ENCODE measurements at places on chromosomes 5 and 9.

GRCh38 chr5:80041527-80041926, 6.4 kb downstream of the THBS4 start:
- no peak for DNase-seq

GRCh38 chr9:137286975-137287383, 9.5 kb downstream of the TOR4A start:
- no peak for DNase-seq

DNA sequence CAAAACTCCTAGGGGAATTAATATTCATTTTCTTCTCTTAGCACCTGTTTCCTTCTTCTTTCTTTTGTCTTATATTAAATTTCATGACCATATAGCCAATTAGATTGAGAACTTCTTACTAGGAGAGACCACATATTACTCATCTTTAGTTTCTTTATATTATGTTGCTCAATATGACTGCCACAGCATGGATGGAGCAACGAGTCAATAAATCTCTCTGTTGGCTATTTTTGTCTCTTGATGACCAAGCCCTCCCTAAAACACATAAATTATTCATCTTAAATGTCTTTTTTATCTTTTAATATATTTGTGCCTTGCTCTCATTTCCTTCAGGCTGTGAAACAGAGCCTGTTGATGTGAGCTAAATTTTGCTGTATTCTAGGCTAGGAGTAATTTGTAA, 123.0 kb downstream of the ADAMTSL1 start:
- no peak for DNase-seq

GRCh38 chr5:96338091-96338490, 95.0 kb downstream of the PCSK1 start:
- no peak for DNase-seq

DNA sequence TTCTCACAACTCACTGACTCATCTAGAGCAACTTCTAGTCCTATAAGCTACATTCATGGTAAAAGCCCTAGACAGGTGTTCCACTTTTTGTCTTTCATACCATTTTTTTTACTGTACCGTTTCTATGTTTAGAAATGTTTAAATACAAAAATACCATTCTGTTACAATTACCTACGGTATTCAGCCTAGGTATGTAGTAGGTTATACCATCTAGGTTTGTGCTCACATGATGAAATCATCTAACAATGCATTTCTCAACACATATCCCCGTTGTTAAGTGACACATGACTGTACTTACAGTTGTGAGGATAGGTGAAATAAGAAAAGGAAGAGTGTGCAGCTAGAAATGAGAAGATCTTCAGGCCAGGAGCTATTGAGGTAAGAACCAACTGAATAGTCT, 6.2 kb downstream of the CENPK start:
- DNase-seq: no peak

- peak; percentile 32 for DNase-seq
Observed at GRCh38 chr9:101566904-101567724, 27.7 kb downstream of the PPP3R2 start.

DNA sequence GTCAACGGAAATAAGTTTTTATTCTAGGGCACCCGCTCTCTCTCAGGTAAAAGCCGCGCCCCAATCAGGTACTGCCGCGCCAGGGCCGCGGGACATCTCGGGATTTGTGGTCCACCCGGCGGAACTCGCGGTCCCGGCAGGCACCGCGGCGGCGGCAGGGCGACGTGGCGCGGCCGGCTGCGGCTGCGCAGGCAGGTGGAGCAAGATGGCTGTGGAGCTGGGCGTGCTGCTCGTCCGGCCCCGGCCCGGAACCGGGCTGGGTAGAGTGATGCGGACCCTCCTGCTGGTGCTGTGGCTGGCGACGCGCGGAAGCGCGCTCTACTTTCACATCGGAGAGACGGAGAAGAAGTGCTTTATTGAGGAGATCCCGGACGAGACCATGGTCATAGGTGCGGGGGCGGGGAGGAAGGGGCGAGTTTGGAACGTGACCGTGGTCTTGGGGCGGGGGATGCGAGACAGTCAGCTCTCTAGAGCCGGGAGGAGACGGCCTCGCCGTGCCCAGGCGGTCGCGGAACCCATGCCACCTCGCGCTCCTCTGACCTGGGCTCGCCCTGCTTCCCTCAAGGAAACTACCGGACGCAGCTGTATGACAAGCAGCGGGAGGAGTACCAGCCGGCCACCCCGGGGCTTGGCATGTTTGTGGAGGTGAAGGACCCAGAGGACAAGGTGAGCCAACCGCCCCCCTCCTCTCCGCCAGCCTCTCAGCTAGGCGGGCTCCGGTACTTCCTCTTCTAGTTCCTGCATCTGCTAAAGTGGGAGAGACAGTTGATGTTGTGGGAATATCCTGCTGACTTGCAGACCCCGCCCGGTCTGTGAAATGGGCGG, at the start of gene TMED9:
Gene TMED9 (plus strand): TSS at position 194 of the 825 bp plus-strand sequence. CDS start 12 bp downstream, at position 206.
- peak; percentile 88 for DNase-seq

- no peak for DNase-seq
Observed at GRCh38 chr9:113989017-113989713, 88.9 kb downstream of the AMBP start.

DNA sequence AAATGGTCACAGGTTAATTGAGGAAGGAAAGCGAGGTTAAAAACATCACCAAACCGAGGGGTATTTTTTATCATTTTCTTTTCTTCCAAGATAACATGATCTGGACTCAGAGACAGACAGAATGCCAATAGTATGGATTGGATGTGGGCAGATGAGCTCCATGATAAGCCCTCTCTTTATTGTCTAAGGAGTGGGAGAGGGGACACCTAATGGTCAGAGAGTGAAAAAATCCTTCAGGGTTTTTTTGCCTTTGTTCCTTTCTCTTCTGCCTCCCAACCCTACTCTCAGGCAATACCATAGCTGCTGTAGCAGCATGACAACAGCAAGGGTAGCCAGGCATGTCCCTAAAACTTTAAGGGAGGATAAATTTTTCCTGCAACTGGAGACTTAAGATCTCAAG, 94.7 kb downstream of the DIRAS2 start:
- DNase-seq: no peak

DNA sequence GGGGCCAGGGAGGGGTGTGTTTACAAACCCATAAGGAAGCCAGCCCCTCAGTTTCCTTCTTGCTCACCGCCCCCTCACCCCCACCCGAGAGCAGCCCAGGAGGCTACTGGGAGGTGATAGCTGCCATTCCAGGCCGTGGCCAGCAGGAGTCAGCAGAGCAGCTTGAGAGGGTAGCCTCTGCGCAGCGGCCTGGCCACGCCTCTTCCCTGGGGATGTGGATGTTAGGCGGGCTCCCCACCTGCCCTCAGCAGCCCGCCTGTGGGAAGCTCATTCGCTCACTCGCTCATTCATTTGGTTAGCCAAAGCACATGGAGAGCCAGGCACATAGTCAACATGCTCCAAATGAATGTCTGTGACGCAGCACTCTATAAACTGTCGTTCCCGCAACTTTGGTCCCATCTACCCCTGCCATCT, 6.1 kb upstream of the DPM2 start:
- DNase-seq: peak; percentile 72

DNA sequence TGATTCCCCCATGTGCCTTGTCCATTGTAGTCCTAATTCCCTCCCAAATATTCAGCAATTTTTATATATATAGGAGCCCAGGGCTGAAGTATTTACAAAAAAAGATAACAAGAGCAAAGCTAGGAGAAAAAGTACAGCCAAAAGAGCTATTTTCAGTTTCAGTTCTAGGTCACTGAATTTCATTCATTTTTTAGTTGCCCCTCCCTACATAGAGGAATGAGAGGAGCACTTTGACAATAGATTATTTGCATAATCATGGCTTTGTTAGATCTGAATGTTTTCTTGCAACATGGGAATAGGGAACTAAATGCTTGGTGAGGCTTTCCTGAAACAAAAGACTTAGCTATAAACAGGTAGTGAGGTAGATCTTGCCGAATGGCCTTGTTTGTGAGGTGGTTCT, 15.3 kb upstream of the F2RL2 start:
- DNase-seq: no peak

- no peak for DNase-seq
Observed at GRCh38 chr9:89988458-89988857, 383.6 kb downstream of the GADD45G start.

- DNase-seq: no peak
Observed at GRCh38 chr5:178784391-178784790, 53.9 kb upstream of the ZNF354A start.

- no peak for DNase-seq
Observed at GRCh38 chr5:177550122-177550521, 4.2 kb downstream of the FAM193B start.

DNA sequence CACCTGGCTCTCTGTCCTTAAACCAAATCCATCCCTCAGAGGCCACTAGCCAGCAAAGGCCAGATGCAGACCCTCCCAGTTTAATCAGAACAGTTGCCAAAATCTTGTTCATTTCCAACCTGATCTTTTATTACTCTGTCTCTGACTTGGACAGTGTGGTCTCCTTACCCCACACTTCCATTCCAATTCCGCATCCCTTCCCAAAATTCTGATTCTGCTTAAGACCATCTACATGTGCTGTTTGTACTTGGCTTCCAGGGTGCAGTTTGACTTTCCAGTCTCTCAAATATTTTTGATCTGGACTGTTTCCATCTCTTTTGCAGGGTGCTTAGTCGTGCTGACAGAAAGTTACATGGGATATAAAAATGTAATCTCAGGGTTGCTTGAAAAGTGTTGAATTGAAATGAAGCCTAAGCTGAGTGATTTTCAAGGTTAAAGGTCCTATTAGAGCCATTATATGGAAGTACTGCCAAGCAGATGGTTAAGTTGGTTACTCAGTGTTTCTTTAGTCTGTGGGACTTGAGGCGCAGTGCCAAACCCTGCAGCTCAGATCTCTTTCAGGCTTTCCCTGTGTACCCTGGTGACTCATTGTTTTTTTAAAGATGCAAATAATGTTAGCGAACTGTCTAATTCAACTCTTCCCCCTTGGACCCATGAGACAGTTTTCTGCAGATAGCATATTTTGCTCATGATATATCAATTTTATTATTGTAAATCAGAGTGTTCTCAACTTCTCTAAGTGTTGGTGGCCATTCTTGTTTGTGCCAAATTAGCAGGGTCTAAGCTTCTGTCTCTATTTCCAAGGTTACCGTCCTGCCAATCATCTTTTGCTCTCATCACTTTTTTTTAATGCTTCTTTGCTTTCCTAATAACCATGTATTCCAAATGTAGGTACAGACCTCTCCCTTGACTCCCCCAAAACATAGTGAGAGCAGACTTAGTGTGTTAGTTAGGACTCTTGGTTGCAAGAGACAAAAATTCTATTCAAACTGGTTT, 18.2 kb upstream of the DCP2 start:
- no peak for DNase-seq

- no peak for DNase-seq
Observed at GRCh38 chr5:10623305-10623910, 59.5 kb downstream of the ANKRD33B start.

- DNase-seq: no peak
Observed at GRCh38 chr5:113218906-113219517, 215.8 kb downstream of the TSSK1B start.

DNA sequence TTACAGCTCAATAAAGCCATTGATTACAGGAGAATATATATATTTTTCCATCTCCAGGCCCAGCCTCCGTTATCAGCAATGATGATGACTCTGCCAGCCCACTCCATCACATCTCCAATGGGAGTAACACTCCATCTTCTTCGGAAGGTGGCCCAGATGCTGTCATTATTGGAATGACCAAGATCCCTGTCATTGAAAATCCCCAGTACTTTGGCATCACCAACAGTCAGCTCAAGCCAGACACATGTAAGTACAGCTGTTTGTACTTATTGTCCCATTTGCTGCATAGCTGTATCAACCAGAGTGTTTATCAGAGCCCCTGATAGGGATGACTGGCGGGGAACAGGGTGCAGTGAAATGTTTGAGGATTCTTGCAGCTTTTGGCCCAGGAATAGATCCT, 197.7 kb downstream of the NTRK2 start:
- DNase-seq: no peak

GRCh38 chr5:139116100-139116655, 82.0 kb downstream of the SIL1 start:
- DNase-seq: no peak

DNA sequence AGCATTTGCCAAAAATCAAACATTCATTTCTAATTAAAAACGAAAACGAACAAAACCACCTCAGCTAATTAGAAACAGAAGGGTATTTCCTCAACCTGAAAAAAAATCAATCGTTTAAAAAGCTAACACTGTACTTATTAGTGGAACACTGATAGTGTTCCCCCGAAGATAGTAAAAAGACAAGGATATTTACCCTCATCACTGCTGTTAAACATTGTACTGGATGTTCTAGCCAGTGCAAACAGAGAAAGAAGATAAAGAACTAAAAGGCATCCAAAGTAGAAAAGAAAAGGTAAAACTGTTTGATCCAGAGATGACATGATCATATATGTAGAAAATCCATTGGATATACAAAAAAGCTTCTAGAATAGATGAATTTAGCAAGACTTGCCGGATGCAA, 508.3 kb downstream of the DMRTA1 start:
- DNase-seq: no peak

- DNase-seq: no peak
Observed at GRCh38 chr9:24464319-24464951, 81.3 kb downstream of the IZUMO3 start.

- no peak for DNase-seq
Observed at GRCh38 chr5:143041461-143041860, 271.3 kb downstream of the ARHGAP26 start.

DNA sequence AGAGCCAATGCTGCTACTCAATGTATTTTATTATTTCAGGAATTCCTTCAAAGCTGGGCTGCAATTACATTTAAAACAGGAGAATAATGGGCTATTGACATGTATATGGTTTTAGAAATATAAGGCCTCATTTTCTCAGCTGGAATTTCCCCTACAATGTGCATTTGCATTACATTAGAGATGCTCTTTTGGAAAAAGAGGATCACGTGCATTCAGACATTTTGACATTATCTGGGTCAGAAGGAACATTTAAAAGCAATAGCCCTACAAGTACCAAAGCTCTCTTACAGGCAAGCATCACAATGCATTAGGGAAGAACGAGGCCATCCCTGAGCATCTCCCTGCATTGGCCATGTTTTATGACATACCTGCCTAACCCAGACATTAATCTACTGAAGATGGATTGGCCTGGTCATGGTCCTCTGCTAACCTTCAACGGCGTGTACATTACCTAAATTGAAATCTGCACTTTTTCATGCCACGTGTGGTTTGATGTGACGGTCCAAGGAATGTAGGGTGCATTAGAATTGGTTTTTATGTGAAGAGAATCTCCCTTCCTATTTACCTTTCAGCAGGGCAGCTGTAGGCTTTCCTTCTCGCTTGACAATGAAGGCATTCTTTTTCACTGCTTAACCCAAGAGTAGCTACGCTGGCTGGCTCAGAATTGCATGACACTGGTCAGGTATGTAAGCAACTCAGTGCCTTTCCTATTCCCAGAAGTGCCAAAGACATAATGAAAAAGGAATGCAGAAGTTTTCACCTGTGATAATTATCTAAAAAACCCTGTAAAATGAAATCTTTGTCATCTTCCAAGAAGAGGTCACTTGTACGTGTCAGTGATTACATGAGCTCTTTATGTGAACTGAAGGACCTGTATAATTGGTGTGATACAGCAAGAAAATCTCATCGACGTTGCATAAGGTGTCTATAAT, 212.3 kb upstream of the MPDZ start:
- DNase-seq: no peak

GRCh38 chr5:125106881-125107280, 360.4 kb upstream of the ZNF608 start:
- DNase-seq: no peak

GRCh38 chr9:134629586-134630392, 11.8 kb upstream of the COL5A1 start:
- no peak for DNase-seq

All from CD4-positive, alpha-beta T cell treated with Interleukin-15 for 4 hours (primary cell).